NCI-H1436 treated with DMSO at 0.1 percent for 48 hours (cell line): ENCODE measurements at places on chromosomes 1 and 21.

GRCh38 chr1:27581823-27582243 lies 22.1 kb downstream of the AHDC1 start:
- no peak for DNase-seq

DNA sequence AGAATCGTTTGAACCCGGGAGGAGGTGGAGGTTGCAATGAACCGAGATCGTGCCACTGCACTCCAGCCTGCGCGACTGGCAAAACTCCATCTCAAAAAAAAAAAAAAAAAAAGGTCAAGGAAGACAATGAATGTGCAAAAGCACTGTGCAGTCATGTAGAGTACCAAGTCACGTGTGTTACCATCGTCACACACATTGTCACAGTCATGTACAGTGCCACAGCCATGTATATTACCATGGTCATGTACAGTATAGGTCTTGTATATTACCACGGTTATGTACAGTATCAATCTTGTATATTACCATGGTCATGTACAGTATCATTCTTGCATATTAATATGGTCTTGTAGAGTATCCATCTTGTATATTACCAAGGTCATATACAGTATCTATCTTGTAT lies 13.0 kb downstream of the DHRS3 start:
- no peak for DNase-seq

DNA sequence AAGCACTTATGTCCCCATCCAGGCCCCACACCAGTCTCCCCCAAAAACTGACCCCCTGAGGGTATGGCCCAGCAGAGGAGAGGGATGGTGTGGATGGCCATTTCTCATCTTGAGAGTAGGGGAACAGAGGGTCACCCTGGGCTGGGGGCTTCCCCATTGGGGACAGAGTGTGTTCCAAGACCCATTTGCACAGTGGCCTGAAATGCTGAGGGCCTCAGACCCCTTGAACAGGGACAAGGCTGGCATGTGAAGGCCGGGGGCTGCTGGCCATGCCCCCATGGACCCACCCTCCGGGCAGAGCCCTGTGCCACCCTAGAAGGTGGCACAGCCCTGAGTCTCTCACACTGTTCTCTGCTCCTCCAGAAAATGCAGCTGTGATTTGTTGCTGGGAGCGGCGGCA lies 8.0 kb downstream of the CTRC start:
- DNase-seq: no peak

DNA sequence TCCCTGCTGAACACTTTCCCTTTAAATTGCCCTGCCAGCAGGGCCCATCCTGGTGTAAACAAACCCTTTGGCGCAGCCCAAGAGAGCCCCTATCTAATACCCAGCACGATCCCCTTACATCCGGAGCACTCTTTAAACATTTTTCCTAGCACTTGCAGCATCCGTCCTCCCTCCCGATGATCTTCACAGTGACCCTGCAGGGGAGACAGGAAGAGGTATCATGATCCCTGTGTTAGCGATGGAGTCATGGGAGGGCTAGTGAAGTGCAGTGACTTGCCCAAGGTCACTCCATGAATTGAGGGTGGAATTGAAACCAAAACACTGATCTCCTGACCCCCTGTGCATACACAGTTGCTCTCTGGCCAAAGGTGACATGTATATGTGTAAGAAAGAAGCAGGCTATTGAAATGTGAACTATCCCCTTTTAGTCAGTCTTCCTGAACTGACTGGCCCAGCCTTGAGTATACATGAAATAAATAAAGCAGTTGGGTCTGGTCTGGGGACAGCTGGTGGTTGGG lies 9.8 kb upstream of the KCNQ4 start:
- no peak for DNase-seq

DNA sequence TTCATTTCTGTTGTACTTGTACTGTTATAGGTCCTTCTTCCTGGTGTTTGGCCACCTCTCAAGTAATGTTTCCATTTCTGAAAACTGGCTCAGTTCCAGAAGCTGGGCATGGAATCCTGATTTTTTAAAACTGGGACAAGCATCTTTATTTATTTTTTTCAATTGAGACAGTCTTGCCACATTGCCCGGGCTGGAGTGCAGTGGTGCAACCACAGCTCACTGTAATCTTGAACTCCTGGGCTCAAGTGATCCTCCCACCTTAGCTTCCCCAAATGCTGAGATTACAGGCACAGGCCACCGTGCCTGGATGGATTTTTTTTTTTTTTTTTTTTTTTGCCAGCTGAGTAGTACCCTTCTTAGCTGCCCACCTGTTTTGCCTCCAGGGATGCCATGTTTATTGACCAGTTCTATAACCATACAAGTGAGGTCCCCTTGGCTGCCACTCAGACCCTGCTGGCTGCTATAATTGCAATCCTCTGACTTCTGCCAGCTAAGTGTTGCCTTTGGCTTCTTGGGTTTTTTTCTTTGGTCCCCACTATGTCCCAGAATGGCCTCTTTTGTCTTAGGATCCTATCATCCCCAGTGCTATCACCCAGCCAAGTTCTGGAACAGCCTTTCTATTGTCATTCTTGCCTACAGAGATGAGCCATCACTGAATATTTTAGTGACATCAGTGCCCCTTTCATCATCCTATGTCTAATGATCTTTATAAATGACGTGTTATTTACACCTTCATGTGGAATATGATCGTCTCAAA lies 3.9 kb upstream of the DIP2A start:
- DNase-seq: no peak

- no peak for DNase-seq
Observed at GRCh38 chr1:11893907-11894251, 32.3 kb downstream of the KIAA2013 start.

- no peak for DNase-seq
Observed at GRCh38 chr1:243980471-243980870, 70.6 kb upstream of the ZBTB18 start.

DNA sequence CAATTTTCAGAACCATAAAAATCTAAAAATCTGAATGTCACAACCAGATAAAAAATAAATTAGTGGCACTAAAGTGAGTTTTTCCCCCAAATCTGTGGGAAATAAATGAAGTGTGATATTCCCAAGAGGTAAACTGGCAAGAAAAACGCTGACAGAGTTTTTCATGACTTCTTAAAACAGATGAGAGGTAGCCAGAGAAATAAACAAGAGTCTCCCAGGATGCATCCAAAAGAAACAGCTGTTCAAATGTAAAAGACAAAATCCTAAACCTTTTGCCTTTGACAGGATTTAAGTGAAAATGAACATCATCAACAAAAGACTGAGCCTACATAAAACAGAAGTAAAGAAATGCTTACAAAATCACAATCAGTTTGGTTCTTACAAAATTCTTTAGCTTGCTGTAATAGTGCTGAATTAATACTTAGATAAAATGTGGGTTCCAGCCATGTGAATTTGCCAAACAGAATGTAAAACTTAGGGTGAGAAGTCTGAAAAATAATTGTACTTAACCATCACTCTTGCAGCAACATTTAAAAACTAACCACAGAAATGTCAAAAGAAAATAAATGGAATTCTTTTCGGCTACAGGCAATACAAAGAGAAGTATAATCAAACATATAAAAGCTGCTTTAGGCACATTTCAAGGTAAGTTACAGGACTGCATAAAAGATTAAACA lies 133.6 kb downstream of the EIF4G3 start:
- DNase-seq: no peak

- DNase-seq: no peak
Observed at GRCh38 chr1:20109223-20109856, 10.0 kb downstream of the PLA2G2D start.

DNA sequence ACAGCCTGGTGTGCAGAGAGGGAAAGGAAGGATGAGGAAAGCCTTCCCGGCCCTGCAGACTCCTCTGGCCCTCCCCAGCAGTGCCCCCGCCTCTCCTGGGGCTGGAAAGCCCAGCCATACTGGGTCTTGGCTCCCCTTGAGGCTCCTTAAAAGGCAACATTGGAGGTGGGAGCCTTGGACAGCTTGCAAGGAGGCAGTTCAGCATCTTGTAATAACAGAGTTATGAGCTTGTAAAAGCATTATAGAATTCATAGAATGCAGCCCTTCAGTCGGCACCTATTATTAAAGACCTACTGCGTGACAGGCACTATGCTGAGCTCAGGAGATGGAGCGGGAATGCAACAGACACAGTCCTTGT lies 4.2 kb downstream of the TINAGL1 start:
- no peak for DNase-seq

- DNase-seq: no peak
Observed at GRCh38 chr1:203126151-203126865, 1.2 kb upstream of the ADORA1 start.

DNA sequence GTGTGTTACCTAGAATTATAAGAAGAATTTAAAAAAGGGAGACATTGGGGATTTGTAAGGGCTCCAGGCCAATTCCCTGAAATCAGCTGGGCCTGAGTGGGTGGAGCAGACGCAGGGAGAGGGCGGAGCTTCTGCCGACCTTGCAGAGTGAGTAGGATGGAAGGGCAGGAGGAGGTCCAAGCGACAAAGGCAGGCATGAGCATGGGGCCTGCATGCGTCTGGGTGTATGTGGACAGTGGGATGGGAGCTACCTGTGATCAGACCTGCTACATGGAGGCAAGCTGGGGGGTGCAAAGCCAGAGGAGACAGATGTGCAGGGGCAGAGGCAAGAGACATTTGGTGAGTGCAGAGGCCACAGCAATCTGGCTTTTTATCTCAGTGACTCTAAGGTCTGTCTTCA lies 105.3 kb upstream of the OLIG2 start:
- no peak for DNase-seq

- DNase-seq: no peak
Observed at GRCh38 chr1:155974208-155975115, 3.9 kb downstream of the ARHGEF2 start.

- no peak for DNase-seq
Observed at GRCh38 chr1:41435570-41436178, 48.8 kb downstream of the EDN2 start.

- DNase-seq: no peak
Observed at GRCh38 chr1:235225299-235225698, 64.2 kb upstream of the RBM34 start.

DNA sequence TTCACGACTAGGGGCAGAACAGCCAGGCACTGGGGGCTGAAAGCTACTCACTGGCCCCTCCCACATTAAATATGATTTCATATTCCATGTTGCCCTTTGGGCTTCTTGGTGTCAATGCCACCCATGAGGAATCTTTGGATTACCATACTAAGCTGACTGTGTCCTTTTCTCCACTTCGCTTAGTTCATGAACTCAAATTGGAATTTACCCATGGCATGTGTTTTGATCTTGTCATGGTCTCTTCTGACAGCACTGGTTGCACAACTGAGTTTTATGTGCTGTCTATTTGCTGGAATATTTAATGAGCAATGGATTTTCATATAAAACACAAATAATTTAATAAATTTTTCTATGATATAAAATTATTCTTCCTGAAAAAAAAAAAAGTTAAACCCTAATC lies 59.2 kb downstream of the SERBP1 start:
- no peak for DNase-seq

- peak; percentile 33 for DNase-seq
Observed at GRCh38 chr1:235079443-235080296, 49.0 kb downstream of the TOMM20 start.

- DNase-seq: no peak
Observed at GRCh38 chr1:151972542-151973248, 21.0 kb downstream of the S100A10 start.

DNA sequence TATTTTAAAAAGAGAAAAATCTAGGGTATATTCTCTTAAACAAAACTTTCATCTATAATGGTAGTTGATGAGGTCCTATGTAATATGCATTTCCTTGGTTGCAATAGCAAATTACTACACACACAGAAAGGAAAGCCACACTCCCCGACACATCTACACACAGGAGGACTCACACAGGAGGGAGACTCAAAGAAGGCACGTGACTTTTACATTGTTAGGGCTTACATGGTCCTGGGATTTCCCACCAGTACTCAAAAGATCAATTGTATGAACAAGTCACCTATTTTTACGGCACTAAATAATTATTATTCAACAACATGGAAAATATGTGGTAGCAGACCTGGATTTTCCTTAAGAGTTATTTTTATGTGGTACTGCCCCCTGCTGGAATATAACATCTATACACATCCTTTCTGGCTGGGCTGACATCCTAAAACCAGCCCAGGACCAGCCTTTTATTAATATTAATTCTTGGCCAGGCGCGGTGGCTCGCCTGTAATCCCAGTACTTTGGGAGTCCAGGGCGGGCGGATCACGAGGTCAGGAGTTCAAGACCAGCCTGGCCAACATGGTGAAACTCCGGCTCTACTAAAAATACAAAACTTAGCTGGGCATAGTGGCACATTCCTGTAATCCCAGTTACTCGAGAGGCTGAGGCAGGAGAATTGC lies 33.9 kb upstream of the LGALS8 start:
- DNase-seq: no peak

DNA sequence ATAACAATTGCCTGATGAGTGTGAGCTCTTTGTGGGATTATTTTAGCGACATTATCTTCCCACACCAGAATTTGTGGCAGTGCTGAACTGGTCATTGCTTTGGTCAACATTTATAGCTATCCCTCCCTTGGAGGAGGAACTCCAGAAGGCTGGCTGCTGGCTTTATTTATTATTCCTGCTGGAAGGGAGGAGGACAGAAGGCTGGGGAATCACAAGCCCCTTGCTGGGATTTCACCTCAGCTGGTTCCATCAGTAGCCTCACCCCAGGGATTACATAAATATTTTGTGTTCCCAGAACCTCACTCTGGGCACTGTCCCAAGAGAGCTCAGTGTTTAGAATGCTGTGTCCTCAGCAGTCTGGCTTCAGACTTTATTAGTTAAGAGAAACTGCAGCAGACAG lies 102.8 kb upstream of the C1orf21 start:
- DNase-seq: no peak

DNA sequence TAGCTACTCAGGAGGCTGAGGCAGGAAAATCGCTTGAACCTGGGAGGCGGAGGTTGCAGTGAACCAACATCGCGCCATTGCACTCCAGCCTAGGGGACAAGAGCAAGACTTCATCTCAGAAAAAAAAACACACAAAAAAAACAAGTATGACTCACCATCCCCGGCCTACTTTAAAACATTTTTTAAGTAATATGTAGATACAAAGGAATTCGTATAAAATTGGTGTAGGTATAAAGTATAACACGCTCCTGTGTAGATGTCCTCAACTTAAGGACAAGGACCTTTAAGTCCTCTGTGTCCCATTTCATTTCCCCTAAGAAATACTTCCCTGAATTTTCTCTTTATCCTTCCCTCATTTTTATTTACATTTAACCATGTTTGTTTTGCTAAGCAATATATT lies 73.4 kb upstream of the PKN2 start:
- no peak for DNase-seq

DNA sequence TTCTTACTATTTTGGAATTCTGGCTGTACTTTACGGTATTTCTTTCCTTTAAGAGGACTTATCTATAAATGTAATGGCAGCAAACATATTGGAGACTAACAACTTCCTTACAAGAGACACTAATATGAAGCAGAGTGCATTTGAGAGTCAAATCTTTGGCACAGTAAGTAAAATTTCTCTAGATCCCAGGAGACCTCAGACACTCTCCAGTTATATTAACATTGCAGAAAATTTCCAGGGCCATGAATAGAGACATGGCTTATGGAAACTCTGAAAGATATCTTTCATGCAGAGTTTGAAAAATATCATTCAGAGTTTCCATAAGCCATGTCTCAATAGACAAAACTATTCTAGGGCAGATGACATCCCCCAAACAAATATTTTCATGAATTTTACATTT lies 51.2 kb downstream of the IL23R start:
- DNase-seq: no peak
